ENCODE measurements at places on chromosomes 3 and 15.

DNA sequence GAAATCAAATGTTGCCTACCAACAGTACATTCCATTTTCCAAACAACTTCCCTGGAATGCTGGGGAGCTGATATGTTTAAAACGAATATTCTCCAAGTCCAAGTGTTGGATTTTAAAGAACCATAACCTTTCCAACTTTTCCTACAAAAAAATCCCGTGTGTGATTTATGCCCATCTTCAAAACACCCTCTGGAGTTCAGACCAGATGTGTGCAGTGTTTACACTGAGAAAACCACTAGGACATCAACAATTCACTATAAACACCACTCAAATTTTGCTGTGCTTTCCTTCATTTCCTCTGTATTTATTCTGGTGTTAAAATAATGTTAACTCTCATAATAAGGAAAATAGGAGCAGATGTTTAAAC lies 2.4 kb downstream of the VGLL4 start:
- DNase-seq: no peak

- no peak for DNase-seq
Observed at GRCh38 chr3:141399200-141399599, 30.9 kb downstream of the ZBTB38 start.

DNA sequence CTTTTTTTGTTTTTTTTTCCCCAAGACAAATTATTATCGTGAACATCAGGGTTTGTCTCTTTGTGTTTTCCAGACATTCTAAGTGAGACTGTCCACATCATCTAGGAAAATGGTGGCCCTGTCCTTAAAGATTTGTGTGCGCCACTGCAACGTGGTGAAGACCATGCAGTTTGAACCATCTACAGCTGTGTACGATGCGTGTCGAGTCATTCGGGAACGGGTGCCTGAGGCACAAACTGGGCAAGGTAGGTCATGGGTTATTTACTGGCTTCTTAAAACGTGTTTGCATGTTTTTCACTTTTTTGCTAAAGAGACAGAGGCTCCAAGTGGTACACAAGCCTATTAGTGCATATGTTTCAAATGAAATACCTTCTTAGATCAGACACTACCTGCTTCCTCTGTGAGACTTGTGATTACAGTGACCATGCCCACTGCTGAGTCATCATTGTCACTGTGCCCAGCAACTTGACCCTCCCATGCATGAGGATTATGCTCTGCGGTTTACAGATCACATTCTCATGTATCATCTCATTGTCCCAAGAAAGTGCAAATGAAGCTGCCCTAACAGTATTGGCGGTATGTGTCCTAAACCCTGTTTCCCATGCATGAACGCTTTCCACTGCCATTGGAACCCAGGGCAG lies 395.2 kb upstream of the TPM1 start:
- DNase-seq: no peak

DNA sequence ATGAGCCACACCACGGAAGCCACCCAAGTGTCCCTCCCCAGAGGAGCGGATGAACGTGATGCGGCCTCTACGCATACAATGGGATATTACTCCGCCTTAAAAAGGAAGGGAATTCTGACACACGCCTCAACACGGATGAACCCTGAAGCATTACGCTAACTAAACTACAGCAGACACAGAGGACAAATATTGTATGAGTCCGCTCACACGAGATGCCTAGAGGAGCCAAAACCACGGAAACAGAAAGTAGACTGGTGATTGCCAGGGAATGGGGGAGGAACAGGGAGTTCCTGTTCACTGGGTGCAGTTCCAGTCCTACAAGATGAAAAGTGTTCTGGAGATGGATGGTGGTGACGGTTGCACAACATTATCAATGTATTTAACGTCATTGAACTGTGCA lies 32.7 kb downstream of the SRGAP3 start:
- no peak for DNase-seq

- DNase-seq: no peak
Observed at GRCh38 chr15:61205346-61205921, 23.7 kb downstream of the RORA start.

DNA sequence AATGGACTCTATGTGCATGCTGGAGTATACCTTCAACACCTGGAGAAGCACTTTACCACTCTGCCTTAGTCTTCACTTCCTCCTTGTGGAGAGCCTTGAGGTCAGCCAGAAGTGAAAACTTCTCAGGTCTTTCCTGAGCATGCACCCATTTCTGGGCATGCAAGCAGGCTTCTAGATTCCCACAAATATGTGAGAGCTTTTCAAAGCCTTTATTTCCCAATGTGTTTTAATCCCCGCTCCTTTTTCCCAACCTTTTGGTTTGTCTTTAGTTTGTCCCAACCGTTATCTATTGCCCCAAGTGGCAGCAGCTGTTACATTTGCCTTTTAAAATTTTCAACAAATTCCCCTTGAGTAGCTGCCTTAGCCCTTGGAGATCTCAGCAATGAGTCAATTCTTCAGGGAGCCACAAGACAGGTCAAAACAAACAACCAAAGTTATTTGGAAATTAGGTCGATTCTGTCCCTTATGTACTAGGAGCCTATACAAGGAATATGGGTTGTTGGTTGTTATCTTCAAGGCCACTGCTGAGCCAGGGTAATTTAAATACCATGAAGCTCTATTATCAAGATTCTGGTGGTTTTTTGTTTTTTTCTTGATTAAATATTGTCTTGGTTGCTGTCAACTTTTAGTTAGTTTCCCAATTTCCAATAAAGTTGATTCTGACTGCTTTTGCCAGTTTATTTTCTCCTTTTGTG lies 44.4 kb downstream of the LSM3 start:
- no peak for DNase-seq

DNA sequence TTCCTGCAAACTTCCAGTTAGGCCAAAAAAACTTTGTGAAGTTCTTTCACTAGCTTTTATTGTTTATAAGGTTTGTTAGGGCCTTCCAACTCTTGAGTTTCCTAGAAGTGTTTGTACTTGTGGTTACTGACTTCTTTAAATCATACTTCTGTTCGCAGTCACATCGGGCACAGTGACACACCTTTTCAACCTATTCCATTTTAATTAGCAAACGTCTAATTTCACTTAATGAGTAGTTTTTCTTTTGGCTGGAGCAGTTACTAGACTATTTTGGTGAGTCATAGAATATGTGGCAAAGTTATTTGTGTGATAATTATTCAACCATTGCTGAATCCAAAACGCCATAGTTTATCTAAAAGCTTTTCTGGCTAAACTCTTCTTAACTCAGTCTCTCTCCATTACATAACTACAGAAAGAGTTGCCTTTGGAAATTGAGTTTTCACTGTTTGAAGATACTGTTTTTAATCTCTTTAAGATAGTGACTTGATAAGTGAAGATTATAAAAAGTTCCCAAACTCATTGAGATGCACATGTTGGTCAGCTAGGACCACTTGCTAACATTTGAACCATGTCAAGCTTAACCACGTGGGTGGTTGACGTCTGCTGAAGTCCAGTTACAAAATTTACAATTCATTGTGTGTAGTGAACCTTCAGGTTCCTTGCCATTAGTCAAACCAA lies 21.5 kb downstream of the CNOT10 start:
- DNase-seq: no peak

All from amniotic stem cell (primary cell).